Effector CD4-positive, alpha-beta T cell (primary cell): ENCODE measurements at places on chromosomes 2 and 18.

DNA sequence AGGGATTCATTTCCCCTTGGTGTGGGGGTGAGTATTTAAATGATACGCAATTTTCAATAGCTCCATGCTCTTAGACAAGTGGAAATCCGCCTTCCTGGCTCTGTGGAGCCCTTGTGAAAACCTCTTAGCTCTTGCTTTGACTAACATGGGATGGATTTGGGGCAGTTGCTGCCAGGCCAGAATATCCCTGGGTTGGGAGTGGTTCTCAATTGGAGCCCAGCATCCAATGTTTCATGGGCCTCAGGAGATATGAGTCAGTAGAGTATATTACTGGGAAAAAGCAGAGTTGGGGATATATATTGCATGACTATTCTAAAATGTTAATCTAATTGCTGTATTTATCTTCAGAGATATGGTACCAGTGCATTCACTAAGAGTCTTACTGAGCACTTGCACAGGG lies 104.4 kb upstream of the IL1R2 start:
- DNase-seq = no peak

GRCh38 chr18:78999939-79000338 lies 20.3 kb downstream of the SALL3 start:
- DNase-seq = no peak

- no peak for DNase-seq
Measured at GRCh38 chr2:38742797-38743559, 8.2 kb downstream of the SRSF7 start.

GRCh38 chr2:189008555-189009262 lies 34.5 kb downstream of the COL3A1 start:
- DNase-seq = no peak

DNA sequence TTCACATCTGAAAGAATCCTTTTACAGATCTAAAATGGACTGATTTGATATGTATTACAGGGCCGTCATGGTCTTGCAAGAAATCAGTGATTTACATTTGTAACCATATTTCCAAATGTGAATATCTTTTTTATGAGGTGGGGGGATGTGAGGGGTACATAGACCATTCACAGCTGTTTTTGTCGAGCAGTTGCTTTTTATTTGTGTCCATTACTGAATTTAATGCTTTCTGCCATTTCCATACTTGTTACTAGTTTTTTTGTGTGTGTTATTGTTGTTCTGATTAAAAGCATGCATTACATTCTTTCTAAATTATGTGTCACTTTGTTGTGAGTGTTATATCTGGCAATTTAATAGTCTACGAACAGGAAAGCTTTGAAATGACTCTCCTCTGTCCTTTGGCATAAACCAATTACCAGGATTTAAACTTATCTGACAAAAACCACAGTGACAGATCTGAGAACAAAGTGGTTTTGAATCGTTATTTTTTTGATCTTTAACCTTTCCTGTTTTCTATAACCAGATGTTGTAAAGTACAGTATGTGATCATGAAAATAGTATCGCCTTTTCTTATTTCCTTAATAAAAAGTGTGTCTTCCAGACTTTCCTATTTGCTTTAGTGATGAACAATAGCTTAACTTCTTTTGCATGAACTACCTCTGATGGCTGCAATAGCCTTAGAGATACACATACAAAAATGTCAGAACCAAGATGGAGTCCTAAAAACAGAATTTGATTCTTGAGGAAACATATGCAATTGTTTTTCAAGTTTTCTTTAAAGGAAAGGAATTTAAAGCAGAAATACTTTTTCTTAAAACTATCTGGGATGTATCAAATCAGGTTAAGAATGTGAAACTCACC lies 354.2 kb upstream of the ACVR2A start:
- DNase-seq = no peak

GRCh38 chr2:238376884-238377391 lies 49.8 kb upstream of the ASB1 start:
- DNase-seq = no peak

DNA sequence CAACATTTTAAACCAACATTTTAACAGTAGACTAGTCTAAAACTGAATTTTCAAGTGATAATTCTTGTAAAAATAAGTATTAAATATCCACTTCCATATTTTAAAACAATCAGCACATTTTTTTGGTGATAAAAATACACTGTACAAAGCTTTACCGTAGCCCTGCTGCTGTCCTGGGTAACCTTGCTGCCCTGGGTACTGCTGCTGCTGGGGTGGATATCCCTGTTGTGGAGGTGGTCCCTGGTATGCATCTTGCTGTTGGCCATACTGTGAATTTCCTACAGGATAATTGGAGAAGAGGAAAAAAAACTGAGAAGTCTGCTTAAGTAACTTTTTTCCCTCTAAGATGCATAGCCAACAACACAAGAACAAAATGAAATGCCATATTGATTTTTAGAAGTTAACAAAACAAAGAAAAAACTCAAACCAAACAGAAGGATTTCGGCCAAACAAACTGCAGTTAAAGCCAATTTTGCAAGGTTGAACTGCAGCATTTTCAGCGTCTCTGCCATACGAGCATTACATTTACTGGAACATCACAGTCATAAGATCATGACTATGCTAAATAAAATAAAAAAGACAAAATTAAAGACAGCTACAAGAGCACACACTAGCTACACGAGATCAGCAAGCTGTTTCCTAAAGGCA lies 55.4 kb downstream of the SS18 start:
- DNase-seq = no peak
